Hepatocyte (in vitro differentiated cells): ENCODE measurements at places on chromosomes 11 and 22. TPM values are rescaled to one million over a fixed set of nuclear protein-coding genes. Genes with fewer than 3 reads are reported as not detected.

POU2AF2 gene
- not detected in 2 replicates for total RNA-seq

USH1C gene
- total RNA-seq, result 58.8 and 60.6 TPM in 2 replicates

DNA sequence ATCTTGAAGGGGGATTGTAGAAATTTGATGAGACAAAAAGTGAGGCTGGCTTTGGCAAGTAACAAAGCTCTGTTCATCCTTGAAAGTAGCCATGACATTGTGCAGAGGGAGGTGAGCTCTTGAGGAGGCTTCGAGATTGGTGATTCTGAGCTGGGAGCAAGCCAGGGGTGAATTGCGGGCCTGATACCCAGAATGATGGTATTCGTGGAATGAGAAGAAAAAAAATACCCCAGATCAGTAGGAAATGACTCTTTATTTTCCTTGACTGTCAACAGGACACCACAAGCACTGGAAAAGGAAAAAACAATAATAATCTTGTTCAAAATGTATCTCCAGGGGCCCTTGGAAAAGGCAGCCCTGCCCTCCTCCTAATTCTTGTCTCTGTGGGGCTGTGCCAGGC, 62.7 kb downstream of the TSPAN18 start:
- peaks cover 16% of the 10 kb centered on the region for H3K4me1 ChIP-seq
- H3K27ac ChIP-seq, result no peak overlapping the region
- no peaks in the 10 kb centered on the region for H3K36me3 ChIP-seq
- no peaks in the 10 kb centered on the region for H3K27me3 ChIP-seq

DEUP1 gene
- 0.40 and 0.47 TPM in 2 replicates for total RNA-seq

CELSR1 gene
- total RNA-seq, result 5.8 and 8.7 TPM in 2 replicates

SEPTIN5 gene
- 4.3 and 10.0 TPM in 2 replicates for total RNA-seq

GRCh38 chr22:36912694-36913426, 568 bp upstream of the CSF2RB start:
- no peaks in the 10 kb centered on the region for H3K4me1 ChIP-seq
- no peak for DNase-seq
- no peak overlapping the region for H3K27ac ChIP-seq
- H3K36me3 ChIP-seq, result no peaks in the 10 kb centered on the region

GRCh38 chr11:119108857-119109221, 1.7 kb downstream of the C2CD2L start:
- DNase-seq, result peak; percentile 68
- peaks cover 20% of the 10 kb centered on the region for H3K4me1 ChIP-seq
- no peaks in the 10 kb centered on the region for H3K36me3 ChIP-seq
- H3K4me3 ChIP-seq, result no peak overlapping the region
- H3K27ac ChIP-seq, result peak overlapping the region; percentile 60

DNA sequence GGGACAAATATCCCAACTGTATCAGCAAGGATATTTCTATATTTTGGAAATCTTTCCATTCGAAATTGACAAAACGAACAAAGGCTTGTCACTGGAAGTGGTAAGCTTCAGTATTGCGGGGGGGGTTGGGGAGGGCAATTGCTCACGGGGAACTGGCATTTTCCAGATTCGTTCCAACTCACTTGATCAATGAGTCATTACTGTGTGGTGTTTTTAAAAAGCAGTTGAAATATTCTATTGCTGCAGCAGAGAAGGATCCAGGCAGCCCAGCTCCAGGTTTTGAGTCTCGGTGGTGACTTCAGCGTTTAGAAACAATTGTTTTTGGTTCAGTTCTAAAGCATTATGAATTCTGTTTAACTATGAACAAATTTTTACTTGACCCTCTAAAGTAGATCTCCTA, 33.8 kb upstream of the FBLN1 start:
- H3K36me3 ChIP-seq, result no peaks in the 10 kb centered on the region
- no peak for DNase-seq
- peak overlapping the region; percentile 83 for H3K27ac ChIP-seq
- no peaks in the 10 kb centered on the region for H3K27me3 ChIP-seq
- no peak overlapping the region for H3K4me3 ChIP-seq

DNA sequence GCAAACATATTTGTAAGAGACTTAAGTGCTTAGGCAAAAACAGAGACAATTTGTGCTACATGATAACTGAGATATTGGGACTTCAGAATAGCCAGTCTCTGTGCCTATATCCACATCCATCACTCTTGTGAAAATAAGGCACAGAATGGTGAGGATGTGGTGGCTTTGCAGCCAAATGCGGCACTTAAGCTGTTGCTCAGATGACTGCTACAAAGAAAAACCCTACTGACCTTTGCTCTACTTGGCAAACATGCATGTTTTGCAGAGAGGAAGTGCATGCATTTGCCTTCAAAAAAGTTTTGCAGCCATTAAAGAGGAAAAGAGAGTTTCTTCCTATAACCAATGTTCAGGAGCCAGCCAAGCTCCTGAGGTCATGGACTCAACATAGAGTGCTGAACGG, 675.0 kb upstream of the KIRREL3 start:
- no peaks in the 10 kb centered on the region for H3K36me3 ChIP-seq
- peak; percentile 7 for DNase-seq
- no peak overlapping the region for H3K4me3 ChIP-seq
- H3K27me3 ChIP-seq, result no peaks in the 10 kb centered on the region

DNA sequence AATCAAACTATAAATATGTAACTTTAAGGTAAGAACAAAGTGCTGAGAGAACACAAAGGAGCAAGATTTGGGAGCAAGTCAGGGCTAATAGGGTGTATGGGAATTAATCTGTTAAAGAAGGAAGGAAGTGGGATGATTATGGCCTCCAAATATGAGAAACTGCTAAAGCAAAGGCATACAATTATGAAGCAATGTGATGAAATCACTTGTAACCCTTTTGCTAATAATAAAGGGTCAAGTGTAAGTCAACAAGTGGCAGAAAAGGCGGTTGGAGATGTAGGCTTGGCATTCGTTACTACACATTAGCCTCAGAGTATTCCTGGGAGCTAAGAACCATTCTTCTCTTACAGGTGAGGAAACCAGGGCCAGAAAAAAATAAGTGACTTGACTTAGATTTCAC, 1002.3 kb upstream of the TENM4 start:
- H3K36me3 ChIP-seq, result no peaks in the 10 kb centered on the region
- no peak overlapping the region for H3K4me3 ChIP-seq
- H3K27ac ChIP-seq, result no peak overlapping the region
- no peaks in the 10 kb centered on the region for H3K27me3 ChIP-seq
- no peaks in the 10 kb centered on the region for H3K4me1 ChIP-seq

CEP126 gene
- 1.6 and 2.2 TPM in 2 replicates for total RNA-seq

DNA sequence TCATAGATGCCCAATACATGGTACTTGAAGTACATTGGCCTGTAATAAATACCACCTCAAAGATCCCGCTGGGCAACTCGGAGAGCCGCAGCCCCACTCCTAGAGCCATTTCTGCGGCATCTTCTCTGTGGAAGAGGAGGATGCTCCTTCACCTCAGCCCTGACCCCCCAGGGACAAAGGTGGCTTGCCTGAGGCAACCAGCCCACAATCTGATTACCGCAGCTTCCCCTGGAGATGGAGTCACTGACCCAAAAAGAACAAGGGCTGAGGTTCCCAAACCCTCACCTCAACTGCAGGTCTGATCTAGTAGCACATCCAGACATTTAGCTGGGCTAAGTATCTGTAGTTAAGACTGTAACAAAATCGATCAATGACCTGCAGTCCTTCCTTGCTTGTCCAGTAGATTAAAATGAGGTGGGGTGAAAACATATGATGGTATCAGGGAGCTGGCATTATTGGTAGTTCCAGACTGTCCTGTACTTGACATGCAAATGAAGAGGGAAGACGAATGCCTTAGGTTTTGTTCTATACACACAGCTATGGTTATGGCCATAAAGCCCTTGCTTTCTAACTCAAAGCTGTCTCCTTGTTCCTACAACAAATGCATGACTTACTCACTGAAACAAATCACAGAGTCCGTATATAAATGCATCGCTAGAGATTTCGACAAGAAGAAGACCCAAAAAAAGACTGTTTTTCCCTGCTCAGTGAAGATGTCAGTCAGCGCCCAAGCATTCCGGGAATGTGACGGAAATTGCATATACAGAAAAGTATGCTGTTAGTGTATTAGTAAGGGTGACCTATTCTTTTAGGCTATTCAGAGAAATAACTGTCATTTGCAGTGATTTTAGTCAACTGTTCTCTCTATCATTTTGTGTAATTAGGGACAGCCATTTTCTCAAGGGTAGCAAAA, 33.7 kb downstream of the C11orf71 start:
- H3K27me3 ChIP-seq, result no peaks in the 10 kb centered on the region
- no peak for DNase-seq
- no peak overlapping the region for H3K27ac ChIP-seq

DNA sequence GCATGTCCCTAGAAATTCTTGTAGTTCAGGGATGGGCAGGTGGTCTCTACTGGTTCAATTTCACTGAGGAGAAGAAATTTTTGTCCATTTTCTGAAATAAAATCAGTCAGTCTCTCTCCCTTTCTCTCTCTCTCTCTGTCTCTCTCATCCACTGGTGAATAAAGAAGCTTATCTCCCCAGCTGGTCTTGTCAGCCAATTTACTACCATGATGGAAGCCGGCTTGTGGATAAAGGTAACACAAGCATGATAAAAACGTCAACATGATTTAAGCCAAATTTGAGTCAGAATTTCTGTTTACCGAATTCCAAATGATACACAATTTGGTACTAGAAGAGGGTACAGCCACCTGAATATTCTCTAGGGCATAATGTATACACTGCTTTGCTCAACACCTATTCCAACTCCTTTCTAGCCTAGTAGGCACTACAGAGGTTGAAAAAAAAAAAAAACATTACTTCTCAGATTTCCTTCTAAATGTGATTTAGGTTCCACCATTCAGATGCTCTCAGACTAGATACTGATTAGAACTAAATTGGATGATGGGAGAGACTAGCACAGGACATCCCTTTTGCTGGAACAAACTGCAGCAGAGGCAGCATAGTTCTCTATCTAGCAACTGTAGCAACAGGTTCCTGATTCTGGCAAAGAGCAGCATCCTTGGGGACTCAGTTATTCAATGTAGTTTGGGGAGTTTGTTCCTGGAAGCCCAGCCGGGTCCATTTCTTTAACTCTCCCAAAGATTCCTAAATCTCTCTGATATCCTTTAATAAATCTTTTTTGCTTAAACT, 18.8 kb downstream of the PAK1 start:
- H3K36me3 ChIP-seq, result no peaks in the 10 kb centered on the region
- H3K4me1 ChIP-seq, result peaks cover 14% of the 10 kb centered on the region
- no peak for DNase-seq
- no peak overlapping the region for H3K27ac ChIP-seq

MPEG1 gene
- total RNA-seq, result 0.04 and 0.57 TPM in 2 replicates

DNA sequence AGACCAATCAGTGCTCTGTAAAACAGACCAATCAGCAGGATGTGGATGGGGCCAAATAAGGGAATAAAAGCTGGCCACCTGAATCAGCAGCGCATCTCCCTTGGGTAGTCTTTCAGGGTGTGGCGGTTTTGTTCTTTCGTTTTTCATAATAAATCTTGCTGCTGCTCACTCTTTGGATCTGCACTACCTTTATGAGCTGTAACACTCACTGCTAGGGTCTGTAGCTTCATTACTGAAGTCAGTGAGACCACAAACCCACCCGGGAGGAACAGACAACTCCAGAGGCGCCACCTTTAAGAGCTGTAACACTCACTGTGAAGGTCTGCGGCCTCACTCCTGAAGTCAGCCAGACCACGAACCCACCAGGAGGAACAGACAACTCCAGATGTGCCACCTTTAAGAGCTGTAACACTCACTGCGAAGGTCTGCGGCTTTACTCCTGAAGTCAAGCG, 175.5 kb upstream of the PDGFD start:
- H3K27ac ChIP-seq, result no peak overlapping the region
- no peaks in the 10 kb centered on the region for H3K36me3 ChIP-seq
- no peak for DNase-seq

- H3K4me3 ChIP-seq, result no peak overlapping the region
- peak; percentile 70 for DNase-seq
- H3K27ac ChIP-seq, result no peak overlapping the region
- peaks cover 14% of the 10 kb centered on the region for H3K27me3 ChIP-seq
- no peaks in the 10 kb centered on the region for H3K36me3 ChIP-seq
Measured at GRCh38 chr11:72683782-72684200, 9.6 kb upstream of the PDE2A start.

DNA sequence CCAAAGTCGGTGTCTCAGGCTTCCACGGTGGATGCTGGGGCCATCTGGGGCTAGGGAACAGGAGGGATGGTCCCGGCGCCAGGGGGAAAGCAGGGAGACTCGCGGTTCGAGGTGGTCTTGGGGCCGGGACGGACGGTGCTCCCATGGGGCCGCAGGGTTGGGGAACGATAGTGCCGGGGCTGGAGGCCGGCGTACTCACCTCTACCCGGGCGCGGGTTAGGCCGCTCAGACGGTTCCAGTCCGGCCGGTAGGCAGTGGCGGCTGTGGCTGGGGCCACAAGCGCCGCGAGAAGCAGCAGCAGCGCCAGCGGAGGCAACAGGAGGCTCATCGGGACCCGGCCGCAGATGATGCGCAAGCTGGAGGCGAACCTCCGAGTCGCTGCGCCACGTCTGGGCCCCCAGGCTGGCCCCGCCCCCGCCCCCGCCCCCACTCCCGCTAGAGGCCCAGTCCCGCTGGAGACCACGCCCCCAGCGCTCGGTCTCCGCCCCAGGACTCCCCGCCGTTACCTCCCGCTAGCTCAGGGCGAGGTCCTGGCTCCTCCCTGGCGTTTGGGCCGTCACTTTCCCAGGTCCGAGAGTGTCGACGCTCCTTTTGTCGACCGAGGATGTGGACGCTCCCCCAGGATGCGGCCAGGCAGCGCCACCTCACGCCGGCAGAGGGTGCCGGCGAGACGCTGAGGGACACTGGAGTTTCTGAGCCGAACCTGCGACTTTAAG, at the start of gene SELENOM:
TSS of gene SELENOM (minus strand) at position 391 of the 716 bp plus-strand sequence. CDS start at position 328, 63 bp downstream.
- peak; percentile 98 for DNase-seq
- peaks cover 7% of the 10 kb centered on the region for H3K4me1 ChIP-seq
- no peaks in the 10 kb centered on the region for H3K27me3 ChIP-seq
- H3K36me3 ChIP-seq, result no peaks in the 10 kb centered on the region
- H3K4me3 ChIP-seq, result peak within 1 kb of the TSS; percentile 59

DNA sequence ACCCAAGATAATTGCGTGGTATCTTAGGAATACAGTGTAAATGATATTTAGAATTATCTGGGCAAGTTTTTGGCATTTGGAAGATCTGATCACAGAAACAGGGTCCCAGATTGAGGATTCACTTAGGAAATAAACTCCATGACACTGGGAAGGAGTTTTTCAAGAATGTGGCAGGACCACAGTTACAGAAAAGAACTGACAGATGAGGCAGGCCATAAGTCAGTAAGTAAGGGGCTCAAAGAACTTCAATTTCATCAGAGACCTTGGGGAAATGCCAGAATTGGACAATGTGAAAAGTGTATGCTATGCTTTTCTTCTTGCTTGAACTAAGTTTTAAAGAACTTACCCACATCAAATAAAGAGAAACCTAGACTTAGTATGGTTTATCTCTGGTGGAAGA, 49.3 kb downstream of the RBMXL2 start:
- DNase-seq, result no peak
- H3K27me3 ChIP-seq, result no peaks in the 10 kb centered on the region
- H3K36me3 ChIP-seq, result no peaks in the 10 kb centered on the region

- no peaks in the 10 kb centered on the region for H3K36me3 ChIP-seq
- no peak overlapping the region for H3K27ac ChIP-seq
- no peak overlapping the region for H3K4me3 ChIP-seq
- DNase-seq, result no peak
- H3K27me3 ChIP-seq, result no peaks in the 10 kb centered on the region
- H3K4me1 ChIP-seq, result no peaks in the 10 kb centered on the region
Measured at GRCh38 chr11:113629562-113629961, 76.5 kb downstream of the TMPRSS5 start.

WBP2NL gene
- total RNA-seq, result not detected in 2 replicates

- no peak for DNase-seq
- no peaks in the 10 kb centered on the region for H3K4me1 ChIP-seq
- H3K27me3 ChIP-seq, result peaks cover 37% of the 10 kb centered on the region
- no peak overlapping the region for H3K4me3 ChIP-seq
- H3K36me3 ChIP-seq, result no peaks in the 10 kb centered on the region
Measured at GRCh38 chr11:133966172-133966651, 9.4 kb upstream of the IGSF9B start.

DDIAS gene
- total RNA-seq, result 2.6 and 2.7 TPM in 2 replicates

GRCh38 chr22:25497181-25497641, 67.3 kb upstream of the GRK3 start:
- H3K36me3 ChIP-seq, result no peaks in the 10 kb centered on the region
- peaks cover 3% of the 10 kb centered on the region for H3K4me1 ChIP-seq
- no peak overlapping the region for H3K4me3 ChIP-seq
- no peaks in the 10 kb centered on the region for H3K27me3 ChIP-seq
- DNase-seq, result no peak
